Brain pericyte (primary cell): ENCODE measurements at places on chromosomes 12 and 14.

DNA sequence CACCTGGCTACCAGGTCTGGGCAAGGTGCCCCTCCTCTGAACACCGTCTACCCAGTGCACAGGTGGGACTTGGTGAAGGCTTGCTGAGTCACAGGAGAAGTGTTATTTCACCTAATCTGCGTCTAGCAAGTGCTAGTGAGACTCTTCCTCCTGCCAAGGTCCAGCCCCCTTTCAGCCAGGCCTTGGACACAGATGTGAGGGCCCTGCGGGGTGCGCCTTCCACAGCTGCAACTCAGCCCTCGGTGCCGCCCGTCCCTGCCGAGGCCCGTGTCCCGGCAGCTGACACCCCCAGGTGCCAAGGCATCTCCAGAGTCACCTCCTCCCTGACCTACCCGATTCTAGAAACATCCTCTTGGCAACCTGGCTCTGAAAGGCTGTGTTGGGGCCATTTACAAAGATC lies 55.1 kb downstream of the PRIMA1 start:
- no peak for DNase-seq

DNA sequence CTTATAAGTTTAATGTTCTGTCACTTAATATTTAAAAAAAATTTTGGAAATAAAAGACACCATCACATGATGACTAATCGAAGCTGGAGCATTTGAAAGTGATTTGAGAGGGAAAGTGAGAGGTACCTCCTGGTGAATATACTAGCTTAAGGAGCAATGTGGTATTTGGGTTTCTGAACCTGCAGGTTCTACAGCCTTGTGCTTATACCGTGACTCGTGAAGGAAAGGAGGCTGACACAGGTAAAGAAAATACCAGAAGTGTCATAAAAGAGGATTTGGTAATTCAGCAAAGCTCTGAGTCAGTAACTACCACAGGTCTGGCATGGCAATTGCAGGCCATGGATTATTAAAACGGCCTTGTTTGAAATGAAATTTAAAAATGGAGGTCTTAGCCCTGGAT lies 151.0 kb downstream of the SLC38A4 start:
- DNase-seq: no peak

GRCh38 chr14:71525663-71526221 lies 406.5 kb upstream of the RGS6 start:
- DNase-seq: no peak

DNA sequence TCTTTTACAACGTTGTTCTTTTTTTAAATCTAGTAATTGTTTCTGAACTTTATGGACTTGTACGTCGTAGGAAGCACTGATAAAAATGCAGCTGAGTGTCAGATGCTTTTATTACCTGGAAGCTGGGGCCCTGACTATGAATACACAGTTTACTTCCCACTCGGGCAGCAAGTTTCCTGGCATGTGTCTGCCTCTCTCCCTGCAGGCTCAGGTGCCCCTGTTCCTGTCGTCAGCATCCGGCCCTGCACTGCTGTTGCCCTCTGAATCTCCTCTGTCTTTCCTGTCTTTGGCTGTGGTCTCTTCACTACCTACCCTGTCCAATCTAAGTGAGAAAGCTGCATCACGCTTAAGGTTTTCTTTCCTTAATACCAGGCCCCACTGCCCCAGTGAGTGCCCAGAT lies 75.8 kb downstream of the PELI2 start:
- no peak for DNase-seq

DNA sequence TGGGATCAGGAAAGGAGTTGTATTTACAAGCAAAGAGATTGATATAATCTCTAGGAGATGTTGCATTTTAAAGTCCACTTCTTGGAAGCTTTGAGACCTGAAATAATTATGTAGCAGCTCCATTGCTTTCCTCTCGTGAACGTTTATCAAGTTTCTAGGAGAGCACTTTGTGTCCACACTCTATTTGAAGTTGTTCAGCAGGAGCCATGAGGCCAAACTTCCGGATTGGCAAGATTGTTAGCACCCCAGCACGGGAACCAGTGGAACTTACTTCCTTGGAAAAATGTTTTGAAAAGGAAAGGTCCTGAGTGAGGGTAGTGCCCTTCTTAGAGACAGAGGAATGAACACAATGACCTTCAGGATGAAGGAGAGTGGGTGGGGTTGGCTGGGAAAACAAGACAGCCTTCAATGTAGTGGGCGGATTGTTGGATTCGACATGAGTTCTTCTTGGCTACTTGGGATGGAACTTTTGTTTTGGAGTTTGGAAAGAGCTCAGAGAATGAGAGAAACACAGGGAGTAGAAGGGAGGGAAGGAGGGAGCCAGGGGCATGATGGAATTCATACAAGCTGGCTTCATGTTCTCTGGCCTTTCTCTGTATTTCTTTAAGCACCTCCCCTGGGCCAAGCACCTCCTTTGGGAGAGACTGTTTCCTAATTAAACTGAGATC lies 23.8 kb upstream of the CISTR start:
- DNase-seq: no peak
